IMR-90 (cell line): ENCODE measurements at places on chromosomes 2 and 18. TPM values are rescaled to one million over a fixed set of nuclear protein-coding genes. Genes with fewer than 3 reads are reported as not detected.

GRCh38 chr2:113711851-113712250 lies 44.6 kb downstream of the SLC35F5 start:
- no peak for DNase-seq

DNA sequence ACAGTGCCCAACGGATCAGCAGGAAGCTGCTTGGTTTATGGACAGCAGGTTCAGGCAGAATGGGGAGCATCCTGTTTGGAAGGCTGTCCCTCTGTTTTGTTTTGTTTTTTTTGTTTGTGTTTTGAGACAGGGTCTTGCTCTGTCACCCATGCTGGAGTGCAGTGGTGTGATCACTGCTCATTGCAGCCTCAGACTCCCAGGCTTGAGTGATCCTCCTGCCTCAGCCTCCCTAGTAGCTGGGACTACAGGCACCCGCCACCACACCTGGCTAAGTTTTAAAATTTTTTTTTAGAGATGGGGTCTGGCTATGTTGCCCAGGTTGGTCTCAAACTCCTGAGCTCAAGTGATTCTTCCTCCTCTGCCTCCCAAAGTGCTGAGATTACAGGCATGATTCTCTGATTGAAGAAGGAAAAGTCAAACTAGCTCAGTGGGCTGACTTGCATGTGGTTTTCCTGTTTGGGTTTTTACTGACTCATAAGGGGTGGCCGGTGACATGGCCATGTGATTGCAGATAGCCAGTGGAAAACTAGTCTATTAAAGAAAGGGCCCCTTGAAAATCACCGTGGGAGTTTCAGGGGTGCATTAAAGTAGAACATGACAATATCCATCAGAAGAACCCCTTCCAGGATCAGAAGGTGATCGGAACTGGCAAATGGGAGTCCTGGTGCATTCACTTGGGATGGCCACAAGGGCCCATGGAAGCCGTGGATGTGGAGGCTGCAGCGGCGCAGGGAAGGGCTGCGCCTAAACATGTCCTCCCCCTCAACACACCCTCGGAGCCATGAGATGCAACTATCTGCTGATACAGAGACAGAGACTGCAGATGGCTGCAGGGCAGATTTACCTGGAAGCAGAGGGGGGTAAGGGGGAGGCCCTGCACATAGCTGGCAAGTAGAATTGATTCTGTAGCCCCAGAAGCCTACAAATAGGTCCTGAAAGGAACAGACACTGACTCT lies 26.5 kb downstream of the AQP12B start:
- DNase-seq, result peak; percentile 49

GRCh38 chr2:23285091-23285800 lies 99.7 kb upstream of the KLHL29 start:
- DNase-seq, result no peak

Gene PRKAG3
- polyA plus RNA-seq, result not detected in 2 replicates

DNA sequence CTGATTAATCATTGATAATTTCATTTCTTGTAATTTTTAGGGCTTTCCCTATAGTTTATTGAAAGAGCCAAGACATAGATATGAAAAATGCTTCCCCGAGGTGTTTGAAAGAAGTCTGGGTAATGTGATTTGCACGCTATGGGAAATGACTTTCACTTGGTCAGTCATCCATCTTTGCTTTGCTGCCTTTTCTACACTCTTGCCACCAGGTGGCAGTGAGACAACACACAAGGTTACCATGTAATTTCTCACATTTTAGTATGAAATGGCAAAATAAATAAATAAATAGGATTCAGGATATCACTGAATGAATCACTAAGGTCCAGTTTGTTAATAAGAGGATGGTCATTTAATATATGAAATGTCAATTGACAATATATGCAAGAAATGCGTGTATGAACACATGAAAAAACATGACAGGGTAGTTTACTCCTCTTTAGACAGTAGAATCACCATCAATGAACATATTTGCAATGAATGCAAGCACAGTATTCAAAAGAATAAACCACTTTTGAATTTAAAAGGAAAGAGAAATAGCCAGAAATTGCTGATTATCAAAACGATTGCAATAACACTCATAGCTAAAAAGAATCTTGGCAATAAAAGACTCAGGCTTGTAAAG lies 52.2 kb upstream of the KCNH7 start:
- peak; percentile 40 for DNase-seq

- peak; percentile 60 for DNase-seq
Measured at GRCh38 chr2:101501443-101501842, 26.5 kb upstream of the RFX8 start.

DNA sequence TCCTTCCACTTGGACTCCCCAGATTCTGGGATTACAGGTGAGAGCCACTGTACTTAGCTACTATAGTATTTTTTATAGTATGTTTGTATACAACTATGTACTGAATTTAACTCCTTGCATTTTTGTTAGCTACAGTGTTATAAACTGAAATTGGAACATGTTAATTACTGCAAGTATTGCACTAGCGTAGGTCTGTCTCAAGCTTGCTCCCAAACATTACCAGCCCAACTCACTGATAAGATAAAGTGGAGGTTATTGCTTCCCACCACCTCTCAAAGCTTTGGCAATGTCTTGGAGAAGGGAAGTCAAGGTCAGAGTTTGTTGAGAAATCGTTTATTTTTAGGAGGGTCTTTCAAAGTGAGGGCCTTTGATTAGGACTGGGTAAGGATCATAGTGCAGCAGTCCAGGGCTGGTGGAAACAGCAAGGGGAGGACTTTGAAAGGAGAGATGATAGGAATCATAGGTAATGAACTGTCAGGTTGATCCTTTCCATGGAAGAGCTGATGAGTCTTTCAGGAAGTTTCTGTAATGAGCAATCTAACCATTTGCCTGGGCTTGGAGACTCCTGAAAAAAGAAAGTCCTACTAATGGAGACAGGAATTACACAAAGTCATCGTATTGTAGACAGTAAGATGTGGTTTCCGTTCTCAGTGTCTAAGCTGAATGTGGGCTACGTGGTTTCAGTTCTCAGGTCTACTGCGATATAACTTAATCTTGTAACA lies 257.1 kb downstream of the MYO3B start:
- no peak for DNase-seq

- peak; percentile 23 for DNase-seq
Measured at GRCh38 chr2:71156573-71156972, 26.1 kb downstream of the MPHOSPH10 start.

Gene IL36RN
- polyA plus RNA-seq, result not detected in 2 replicates

- no peak for DNase-seq
Measured at GRCh38 chr2:144642131-144642530, 122.2 kb upstream of the ZEB2 start.

DNA sequence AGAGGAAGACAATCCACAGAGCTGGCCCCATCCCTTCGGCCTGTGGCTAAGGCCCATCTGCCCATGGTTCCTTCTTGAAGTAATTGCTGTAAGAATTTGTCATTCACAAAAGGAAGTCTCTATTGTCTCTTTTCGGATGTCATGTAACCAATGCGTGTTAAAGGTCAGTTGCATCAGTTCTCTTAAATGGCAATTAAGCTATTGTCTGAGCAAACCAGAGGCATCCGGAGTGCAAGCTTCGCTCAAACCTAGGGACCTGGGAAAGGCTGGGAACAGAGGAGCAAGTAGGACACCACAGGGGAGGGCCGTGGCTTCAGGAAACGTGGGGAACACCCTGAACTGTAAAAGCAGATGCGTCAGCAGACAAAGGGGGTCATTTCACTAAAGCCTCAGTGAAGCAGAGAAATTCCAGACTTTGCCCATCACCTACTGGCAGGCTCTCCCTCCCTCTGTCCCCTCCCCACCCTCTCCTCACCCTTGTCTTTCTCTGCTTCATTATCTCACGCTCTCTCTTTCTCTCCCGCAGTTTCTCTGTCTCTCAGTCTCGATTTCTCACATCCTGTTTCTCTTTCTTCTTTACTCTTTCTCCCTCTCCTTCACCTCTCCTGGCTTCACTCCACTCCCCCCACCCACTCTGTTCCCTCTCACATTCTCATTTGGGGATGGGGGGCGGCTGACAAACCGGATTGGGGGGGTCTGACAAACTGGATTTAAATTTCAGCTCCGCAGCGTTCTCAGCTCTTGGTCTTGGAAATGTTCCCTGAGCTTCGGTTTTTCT lies 204.6 kb upstream of the TNP1 start:
- no peak for DNase-seq

DNA sequence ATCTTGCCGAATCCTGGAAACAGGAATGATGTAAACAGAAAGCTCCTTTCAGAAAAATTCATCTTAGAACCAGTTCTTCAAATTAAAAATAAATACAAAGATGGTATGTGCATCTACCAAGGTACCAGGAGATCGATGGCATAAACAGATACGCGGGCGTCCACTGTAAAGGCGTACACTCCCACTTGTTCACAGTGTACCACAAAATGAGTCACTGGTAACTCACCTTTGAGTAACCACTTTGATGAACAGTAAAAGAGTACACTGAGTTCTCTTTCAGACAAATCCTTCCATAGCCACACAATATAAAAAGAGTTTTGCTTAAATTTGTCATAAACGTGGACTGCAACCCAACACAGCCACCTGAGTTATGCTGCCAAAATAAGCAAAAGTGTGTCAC lies 128.3 kb downstream of the DNER start:
- no peak for DNase-seq

Gene CHRNG
- polyA plus RNA-seq, result not detected in 2 replicates

DNA sequence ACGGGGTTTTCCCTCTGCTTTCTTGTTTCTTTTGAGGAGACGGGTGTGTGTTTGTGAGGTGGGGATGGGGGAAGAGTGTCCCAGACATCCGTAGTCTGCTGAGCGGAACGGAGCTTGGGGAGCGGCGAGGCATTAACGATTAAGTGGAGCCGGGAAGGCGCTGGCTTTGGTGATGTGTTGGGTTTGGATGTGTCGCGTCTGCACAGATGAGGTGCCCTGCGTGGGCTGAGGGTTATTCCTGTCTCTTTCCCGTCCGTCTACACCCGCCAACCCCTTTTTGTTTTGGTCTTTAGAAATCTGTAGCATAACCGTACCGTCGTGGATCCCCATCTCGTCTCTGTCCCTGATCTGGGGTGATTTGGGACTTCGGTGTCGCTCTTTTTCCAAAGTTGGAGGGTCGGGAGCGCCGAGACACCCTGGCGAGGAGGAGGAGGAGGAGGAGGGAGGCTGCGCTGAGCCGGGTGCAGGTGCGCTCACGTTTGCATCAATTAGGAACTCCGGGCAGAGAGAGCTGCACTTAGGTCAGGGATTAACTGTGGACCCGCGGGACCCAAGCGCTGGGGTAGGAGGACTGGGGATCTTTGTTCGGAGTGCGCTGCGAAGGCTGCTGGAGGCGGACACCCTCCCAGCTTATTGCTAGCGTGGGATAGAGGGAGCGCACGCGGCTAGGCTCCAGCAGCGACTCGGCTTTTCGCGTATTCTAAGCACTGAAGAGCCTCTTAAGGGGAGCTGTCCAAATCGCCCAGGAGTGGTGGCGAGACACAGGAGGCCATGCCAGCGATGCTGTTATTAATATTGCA lies 720.3 kb downstream of the DPP10 start:
- no peak for DNase-seq

Gene GPR55
- polyA plus RNA-seq, result 0.03 TPM in 1 of 2 replicates, not detected in the other

Gene BCL2
- 0.24 and 0.33 TPM in 2 replicates for polyA plus RNA-seq

GRCh38 chr2:36655453-36655852 lies 41.1 kb upstream of the VIT start:
- peak; percentile 48 for DNase-seq

DNA sequence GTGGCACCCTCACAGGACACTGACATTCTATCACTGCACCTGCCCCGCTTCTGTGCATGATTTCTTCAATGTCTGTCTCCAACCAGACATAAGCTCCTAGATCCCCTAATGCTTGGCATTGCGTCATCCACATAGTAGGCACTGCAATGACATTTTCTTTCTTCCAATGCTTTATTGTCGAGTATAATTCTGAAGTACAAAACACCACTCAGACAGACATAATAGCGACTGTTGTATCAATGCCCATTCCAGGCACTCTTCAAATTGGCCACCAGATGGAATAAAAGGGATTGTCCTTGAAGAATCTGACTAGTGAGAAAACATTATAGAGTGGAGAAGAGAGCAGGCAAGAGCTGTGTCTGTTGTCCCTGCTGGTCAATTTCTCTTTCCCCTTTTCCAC lies 89.0 kb downstream of the LPIN1 start:
- no peak for DNase-seq

DNA sequence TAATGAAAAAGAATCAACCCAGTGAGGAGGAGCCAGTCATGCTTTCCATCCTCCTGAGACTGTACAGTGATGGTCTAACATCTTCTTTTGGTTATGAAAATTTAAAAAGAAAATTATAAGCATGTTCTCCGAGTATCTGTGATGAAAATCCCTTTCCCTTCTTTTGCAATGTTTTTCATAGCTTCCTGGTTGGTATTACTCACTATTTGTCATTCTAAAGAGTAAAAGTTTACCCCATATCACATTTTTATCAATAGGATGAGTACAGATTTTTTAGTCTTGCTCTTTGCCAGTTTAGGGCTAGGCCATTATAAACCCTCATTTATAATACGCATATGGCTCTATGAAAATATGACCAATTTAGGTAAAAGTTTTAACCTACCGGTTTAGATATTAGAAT lies 564.1 kb downstream of the SUCLG1 start:
- no peak for DNase-seq

GRCh38 chr2:124959581-124959980 lies 934.5 kb downstream of the CNTNAP5 start:
- DNase-seq, result no peak

GRCh38 chr2:58701688-58702301 lies 460.7 kb upstream of the FANCL start:
- no peak for DNase-seq

DNA sequence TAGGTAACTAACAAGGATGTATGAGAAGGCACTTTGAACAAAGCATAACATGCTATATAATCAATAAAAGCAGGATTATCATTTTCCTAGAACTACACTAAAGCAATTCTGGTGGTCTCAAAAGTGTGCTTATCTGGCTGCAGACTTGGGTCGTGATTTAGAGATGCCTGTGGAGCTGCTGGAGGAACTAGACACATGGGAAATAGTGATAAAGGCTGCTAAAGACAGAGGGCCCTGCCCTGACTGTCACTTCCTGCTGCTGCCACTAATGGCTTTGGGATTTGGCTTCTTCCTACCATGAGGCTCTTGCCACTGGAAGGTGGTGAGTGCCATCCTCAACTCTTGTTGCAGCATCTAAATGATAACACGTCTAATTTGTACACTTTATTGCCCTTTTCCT lies 22.5 kb downstream of the TMEM178A start:
- no peak for DNase-seq

- DNase-seq, result peak; percentile 52
Measured at GRCh38 chr2:231199219-231199618, 788 bp downstream of the ARMC9 start.

Gene C1QL2
- not detected in 2 replicates for polyA plus RNA-seq

- peak; percentile 8 for DNase-seq
Measured at GRCh38 chr2:135320465-135321355, 210.3 kb downstream of the ZRANB3 start.
